Fibroblast of lung (primary cell): ENCODE measurements at places on chromosomes 7 and 10. TPM values are rescaled to one million over a fixed set of nuclear protein-coding genes. Genes with fewer than 3 reads are reported as not detected.

CALML3 gene
- total RNA-seq: not detected in 2 replicates

EBF3 gene
- under 0.01 and 0.17 TPM in 2 replicates for total RNA-seq

ASB10 gene
- not detected in 2 replicates for total RNA-seq

ASIC3 gene
- under 0.01 and 0.17 TPM in 2 replicates for total RNA-seq

HOXA4 gene
- total RNA-seq: 0.33 and 0.51 TPM in 2 replicates

MACROH2A2 gene
- 9.2 and 12.1 TPM in 2 replicates for total RNA-seq

HOXA10 gene
- total RNA-seq: under 0.01 and 0.17 TPM in 2 replicates

GJD4 gene
- 0.17 TPM in 1 of 2 replicates, not detected in the other for total RNA-seq

PPP1R17 gene
- not detected in 2 replicates for total RNA-seq

LIPN gene
- not detected in 2 replicates for total RNA-seq

GIMAP8 gene
- under 0.01 TPM in 2 replicates for total RNA-seq

SSC4D gene
- 0.33 and 0.51 TPM in 2 replicates for total RNA-seq

HKDC1 gene
- 1.8 and 2.1 TPM in 2 replicates for total RNA-seq

ANKRD2 gene
- 1.8 TPM in 2 replicates for total RNA-seq

C1GALT1 gene
- total RNA-seq: 12.3 and 17.0 TPM in 2 replicates

ITIH5 gene
- 12.4 and 49.3 TPM in 2 replicates for total RNA-seq

CALN1 gene
- total RNA-seq: not detected in 2 replicates

AGR2 gene
- not detected in 2 replicates for total RNA-seq

OR2A2 gene
- not detected in 2 replicates for total RNA-seq

SYT15B gene
- total RNA-seq: not detected in 2 replicates

PTN gene
- 13.9 and 30.2 TPM in 2 replicates for total RNA-seq

KCNMA1 gene
- 103 and 138 TPM in 2 replicates for total RNA-seq

LRRD1 gene
- total RNA-seq: under 0.01 and 0.17 TPM in 2 replicates

RASA4 gene
- 2.1 and 6.2 TPM in 2 replicates for total RNA-seq

CAMK2B gene
- 0.17 and 0.26 TPM in 2 replicates for total RNA-seq

SNX10 gene
- under 0.01 and 0.26 TPM in 2 replicates for total RNA-seq

BTBD16 gene
- total RNA-seq: not detected in 2 replicates

CYP3A7 gene
- 23.9 and 37.8 TPM in 2 replicates for total RNA-seq

INHBA gene
- 4.1 and 15.0 TPM in 2 replicates for total RNA-seq

MCM10 gene
- 0.51 and 0.83 TPM in 2 replicates for total RNA-seq

RELN gene
- total RNA-seq: 0.33 and 1.8 TPM in 2 replicates

NEUROD6 gene
- total RNA-seq: not detected in 2 replicates

LRMDA gene
- total RNA-seq: 1.0 and 2.0 TPM in 2 replicates

GLRX3 gene
- 51.7 and 62.9 TPM in 2 replicates for total RNA-seq

PRF1 gene
- not detected in 2 replicates for total RNA-seq

MYO1G gene
- under 0.01 TPM in 2 replicates for total RNA-seq

SAMD9L gene
- total RNA-seq: 15.7 and 23.9 TPM in 2 replicates

ZFYVE27 gene
- total RNA-seq: 16.9 and 22.1 TPM in 2 replicates

UPP1 gene
- total RNA-seq: 9.0 and 11.7 TPM in 2 replicates

RBP3 gene
- total RNA-seq: not detected in 2 replicates

CDK14 gene
- total RNA-seq: 36.0 and 41.1 TPM in 2 replicates

FAM25G gene
- total RNA-seq: not detected in 2 replicates

HYAL4 gene
- not detected in 2 replicates for total RNA-seq

ANKRD22 gene
- under 0.01 and 0.17 TPM in 2 replicates for total RNA-seq
